Fibroblast of lung (primary cell): ENCODE measurements at places on chromosomes 5 and 9. TPM values are rescaled to one million over a fixed set of nuclear protein-coding genes. Genes with fewer than 3 reads are reported as not detected.
A peak's percentile ranks its signal among the peaks of the same experiment; 100 is the strongest.

The PCDHB8 gene
- 0.05 and 0.42 TPM in 2 replicates for polyA plus RNA-seq

The PCDHGB4 gene
- 13.3 and 15.5 TPM in 2 replicates for polyA plus RNA-seq

The RETREG1 gene
- 0.19 and 0.41 TPM in 2 replicates for polyA plus RNA-seq

DNA sequence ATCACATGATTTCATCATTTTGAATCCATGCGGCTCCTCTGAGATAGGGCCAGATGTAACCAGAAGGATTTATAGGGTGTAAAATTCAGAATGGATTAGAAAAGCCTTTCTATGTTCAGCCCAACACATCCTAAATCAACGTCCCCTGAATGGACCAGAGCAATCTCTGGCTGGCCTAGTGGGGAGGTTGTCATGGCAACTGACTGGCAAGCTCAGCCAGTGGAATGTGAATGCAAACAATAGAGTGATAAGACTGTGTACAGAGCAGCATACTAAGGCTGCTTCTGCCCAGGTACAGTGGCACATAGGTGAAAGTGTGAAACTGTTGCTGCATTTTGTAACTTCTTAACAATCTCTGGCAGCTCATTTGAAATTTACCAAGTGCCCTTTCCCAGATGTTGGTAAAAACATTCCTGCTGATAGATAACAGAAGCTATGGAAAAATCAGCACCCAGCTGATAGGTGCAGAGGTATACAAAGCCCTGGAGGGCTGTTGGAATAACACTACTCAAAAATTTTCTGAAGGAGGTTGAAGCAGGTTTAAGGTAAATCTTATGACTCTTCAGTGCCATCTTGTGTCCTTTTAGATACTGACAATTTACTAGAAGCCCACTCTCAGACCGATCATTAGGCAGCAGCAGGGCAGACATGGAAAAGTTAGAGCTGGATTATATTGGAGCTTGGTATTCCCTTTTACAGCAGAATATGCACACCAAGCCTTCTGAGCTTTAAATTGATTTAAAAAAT lies 267.2 kb downstream of the RAB3C start:
- peak; percentile 57 for DNase-seq

DNA sequence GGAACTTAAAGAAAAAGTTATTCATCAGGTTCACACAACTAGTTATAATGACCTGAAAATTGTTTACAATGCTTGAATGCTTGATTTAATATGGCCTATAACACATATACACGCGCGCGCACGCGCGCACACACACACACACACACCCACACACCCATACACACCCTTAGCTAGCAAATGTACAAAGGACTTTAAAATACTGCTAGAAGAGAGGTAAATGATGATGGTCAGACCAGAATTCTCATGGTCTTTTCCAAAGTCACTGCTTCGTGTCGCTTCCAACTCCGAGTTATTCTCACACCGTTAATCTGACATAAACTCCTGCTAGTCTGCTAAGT lies 5.9 kb downstream of the LSM11 start:
- no peak for DNase-seq

DNA sequence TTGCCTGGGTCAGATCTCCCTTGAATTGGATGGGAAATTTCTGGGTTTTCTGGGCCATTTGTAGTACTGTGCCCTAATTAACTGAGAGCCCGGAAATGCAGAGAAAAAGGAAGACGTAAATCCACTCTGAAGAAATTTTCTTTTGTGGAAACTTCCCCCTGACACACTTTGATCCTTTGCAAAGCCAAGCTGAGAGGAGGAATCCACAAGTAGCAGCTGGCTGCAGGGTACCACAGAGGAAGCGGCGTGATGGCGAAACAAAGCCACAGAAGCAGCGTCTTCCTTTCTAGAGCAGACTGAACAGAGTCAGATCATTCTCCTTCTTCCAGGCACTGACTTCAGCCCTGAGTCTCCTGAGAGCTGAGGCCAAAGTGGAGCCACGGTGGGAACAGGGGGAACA lies 47.1 kb upstream of the ZNF354A start:
- DNase-seq: no peak

The APBA1 gene
- 5.0 and 7.3 TPM in 2 replicates for polyA plus RNA-seq

The SPINK4 gene
- not detected in 2 replicates for polyA plus RNA-seq

The PCDHGA10 gene
- polyA plus RNA-seq: 3.8 and 4.2 TPM in 2 replicates

The GPR151 gene
- not detected in 2 replicates for polyA plus RNA-seq

The IPPK gene
- polyA plus RNA-seq: 16.4 and 18.5 TPM in 2 replicates

DNA sequence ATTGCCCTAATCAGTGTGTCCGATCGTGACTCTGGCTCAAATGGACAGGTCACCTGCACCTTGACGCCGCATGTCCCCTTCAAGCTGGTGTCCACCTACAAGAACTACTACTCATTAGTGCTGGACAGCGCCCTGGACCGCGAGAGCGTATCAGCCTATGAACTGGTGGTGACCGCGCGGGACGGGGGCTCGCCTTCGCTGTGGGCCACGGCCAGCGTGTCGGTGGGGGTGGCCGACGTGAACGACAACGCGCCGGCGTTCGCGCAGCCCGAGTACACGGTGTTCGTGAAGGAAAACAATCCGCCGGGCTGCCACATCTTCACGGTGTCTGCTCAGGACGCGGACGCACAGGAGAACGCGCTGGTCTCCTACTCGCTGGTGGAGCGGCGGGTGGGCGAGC lies 1.4 kb downstream of the PCDHA13 start:
- no peak for DNase-seq

DNA sequence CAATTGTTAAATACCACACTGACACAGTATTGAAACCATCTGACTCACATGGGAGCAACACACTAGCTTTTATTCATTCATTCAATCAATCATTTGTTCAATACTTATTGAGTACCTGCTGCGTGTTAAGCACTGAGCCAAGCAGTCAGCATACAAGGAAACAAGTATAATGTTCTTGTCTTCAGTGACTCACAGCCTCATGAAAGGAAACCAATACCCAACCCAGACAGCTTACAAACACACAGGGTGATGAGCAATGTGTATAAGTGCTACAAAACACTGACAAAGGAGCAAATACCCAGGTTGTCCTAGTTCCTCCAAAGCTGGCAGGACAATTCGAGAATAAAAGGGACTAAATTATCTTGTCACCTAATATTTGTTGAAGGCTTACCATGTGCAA lies 67.6 kb upstream of the RASEF start:
- no peak for DNase-seq

The CBY3 gene
- polyA plus RNA-seq: not detected in 2 replicates

DNA sequence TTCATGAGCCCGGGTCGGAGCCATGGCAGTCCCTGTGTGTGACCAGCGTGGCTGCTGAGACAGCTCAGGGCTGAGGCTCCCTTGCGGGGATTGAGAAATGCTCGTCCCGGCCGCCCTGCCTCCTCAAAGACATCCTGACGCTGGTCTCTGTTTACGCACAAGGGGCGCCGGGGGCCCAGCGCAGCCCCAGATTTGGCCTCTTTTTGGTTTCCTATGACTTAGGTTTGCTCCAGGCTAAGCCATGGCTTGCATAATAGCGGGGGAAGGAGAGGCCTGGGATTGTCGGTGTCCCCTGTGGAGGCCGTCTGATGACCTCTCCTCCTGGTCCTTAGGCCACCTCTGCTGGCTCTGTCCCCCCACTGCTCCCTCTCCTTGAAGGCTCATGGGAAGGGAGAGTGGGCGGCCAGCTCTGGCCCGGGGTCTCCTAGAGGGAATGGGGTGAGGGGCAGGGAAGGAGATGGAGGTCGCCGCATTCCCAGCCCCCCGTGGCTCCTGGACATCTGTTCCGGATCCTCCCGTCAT lies 3.5 kb downstream of the LAMC3 start:
- no peak for DNase-seq

DNA sequence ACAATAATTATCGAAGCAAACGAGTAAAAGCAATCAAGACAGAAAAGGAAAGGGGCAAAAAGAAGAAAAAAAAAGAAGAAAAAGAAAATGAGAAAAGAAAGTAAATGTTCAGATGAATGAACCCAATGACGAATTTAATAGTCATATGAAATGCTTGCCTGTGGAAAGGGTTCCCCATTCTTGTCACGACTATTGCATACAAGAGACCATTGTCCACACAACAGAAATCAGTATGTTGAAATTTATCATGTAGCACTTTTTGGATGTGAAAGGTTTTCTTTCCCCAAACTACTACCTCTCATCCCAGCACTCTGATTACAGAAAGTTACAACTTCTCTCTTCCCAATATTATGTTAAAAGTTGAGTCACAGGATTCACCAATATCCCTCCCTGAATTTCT lies 162.4 kb downstream of the ZDHHC21 start:
- no peak for DNase-seq

DNA sequence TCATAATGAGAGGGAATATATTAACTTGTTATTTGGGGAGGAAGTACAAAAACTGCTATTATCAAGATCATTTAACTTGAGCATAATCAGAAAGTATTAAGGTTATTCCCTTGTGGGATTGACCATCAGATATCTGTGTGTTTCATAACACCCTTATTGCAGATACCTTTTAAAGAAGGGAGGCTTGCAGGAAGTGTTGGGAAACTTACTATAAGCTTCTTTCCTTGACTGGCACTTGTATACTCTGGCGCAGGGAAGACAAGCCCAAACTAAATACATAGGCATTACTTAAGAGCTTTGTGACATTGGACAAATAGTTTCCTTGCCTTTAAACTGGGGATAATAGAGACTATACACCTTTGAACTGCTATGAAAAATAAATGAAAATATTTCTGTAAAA lies 50.9 kb downstream of the PIK3R1 start:
- no peak for DNase-seq

The LCN10 gene
- not detected in 2 replicates for polyA plus RNA-seq

- peak; percentile 98 for DNase-seq
Measured at GRCh38 chr9:734831-735511, 106.5 kb upstream of the DMRT1 start.

GRCh38 chr5:150609843-150610584 lies 30.4 kb upstream of the SYNPO start:
- no peak for DNase-seq

- no peak for DNase-seq
Measured at GRCh38 chr5:100860407-100860806, 42.7 kb downstream of the ST8SIA4 start.

The GRIA1 gene
- polyA plus RNA-seq: 0.12 and 2.0 TPM in 2 replicates

The GGTA1 gene
- polyA plus RNA-seq: 0.03 TPM in 1 of 2 replicates, not detected in the other

The GKAP1 gene
- 0.95 and 1.0 TPM in 2 replicates for polyA plus RNA-seq

GRCh38 chr5:132253452-132254320 lies 3.8 kb upstream of the PDLIM4 start:
- no peak for DNase-seq

The ARHGEF37 gene
- 0.31 and 0.38 TPM in 2 replicates for polyA plus RNA-seq

GRCh38 chr9:94676446-94677131 lies 37.3 kb upstream of the FBP1 start:
- no peak for DNase-seq

DNA sequence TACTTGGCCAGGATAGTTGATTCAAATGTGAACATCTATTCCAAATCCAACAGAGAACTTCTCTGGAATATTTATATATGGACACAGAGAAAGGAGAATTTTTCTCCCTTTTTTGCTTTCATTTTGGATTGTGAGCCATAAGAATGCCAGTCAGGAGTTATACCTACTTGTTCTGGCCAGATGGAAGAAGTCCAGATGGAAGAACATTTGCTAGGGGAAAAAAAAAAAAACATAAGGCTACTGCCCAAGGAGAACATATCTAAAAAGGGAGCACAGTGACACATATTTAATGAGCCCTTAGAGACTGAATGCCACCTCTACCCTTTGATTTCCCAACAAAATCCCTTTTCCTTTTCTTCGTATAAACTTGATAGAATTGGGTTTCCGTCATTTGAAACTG lies 61.7 kb upstream of the PPP2R2B start:
- DNase-seq: no peak

The C5orf63 gene
- polyA plus RNA-seq: 2.9 and 3.3 TPM in 2 replicates

- DNase-seq: peak; percentile 58
Measured at GRCh38 chr5:43601454-43602260, 1.3 kb upstream of the NNT start.

- DNase-seq: no peak
Measured at GRCh38 chr5:58122848-58123392, 337.0 kb downstream of the PLK2 start.

- no peak for DNase-seq
Measured at GRCh38 chr9:133694686-133695085, 43.5 kb downstream of the SARDH start.

The PHF24 gene
- not detected in 2 replicates for polyA plus RNA-seq

GRCh38 chr9:90900130-90900529 lies 98.5 kb downstream of the SYK start:
- DNase-seq: no peak

The SH2D3C gene
- polyA plus RNA-seq: 1.2 TPM in 1 of 2 replicates, not detected in the other

The BHMT2 gene
- polyA plus RNA-seq: 6.1 and 6.5 TPM in 2 replicates

- DNase-seq: no peak
Measured at GRCh38 chr5:773517-774264, 10.8 kb downstream of the ZDHHC11B start.

DNA sequence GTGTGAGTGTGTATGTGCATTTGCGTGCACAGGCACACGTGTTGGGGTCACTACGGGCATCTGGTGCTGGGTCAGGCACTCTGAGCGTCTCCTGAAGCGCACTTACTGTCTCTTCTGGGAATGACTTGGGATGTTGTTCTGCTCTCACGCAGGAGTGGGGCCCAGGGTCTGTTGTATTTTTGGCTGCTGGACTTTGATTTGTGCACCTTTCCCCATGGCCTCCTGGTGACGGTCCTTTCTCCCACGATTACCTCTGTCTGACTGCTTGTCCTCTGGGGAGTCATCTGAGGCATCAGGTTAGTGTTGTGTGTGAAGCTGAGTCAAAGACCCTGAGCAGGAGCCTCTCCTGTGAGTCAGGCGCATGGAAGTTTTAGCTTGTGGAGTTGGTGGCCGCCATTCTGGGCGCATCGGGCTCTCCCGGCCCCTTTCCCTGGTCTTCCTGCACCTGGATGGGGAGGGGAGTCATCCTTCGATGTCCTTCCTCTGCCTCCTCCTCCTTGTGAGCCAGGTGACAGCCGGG lies 62.1 kb downstream of the RXRA start:
- peak; percentile 44 for DNase-seq

The FAM174A gene
- 7.9 and 9.6 TPM in 2 replicates for polyA plus RNA-seq

The HDHD3 gene
- 4.1 and 6.5 TPM in 2 replicates for polyA plus RNA-seq

The CMBL gene
- 18.6 and 23.3 TPM in 2 replicates for polyA plus RNA-seq

The CORO2A gene
- 0.11 and 0.26 TPM in 2 replicates for polyA plus RNA-seq

The IFNW1 gene
- not detected in 2 replicates for polyA plus RNA-seq

The CD14 gene
- 0.32 and 0.45 TPM in 2 replicates for polyA plus RNA-seq

The C5 gene
- 1.9 and 3.0 TPM in 2 replicates for polyA plus RNA-seq

The HTR1A gene
- polyA plus RNA-seq: not detected in 2 replicates

GRCh38 chr5:180898621-180899246 lies at the start of gene BTNL8:
Gene BTNL8 (plus strand): TSS chr5:180899159. CDS start chr5:180899311, 152 bp downstream.
- no peak for DNase-seq

DNA sequence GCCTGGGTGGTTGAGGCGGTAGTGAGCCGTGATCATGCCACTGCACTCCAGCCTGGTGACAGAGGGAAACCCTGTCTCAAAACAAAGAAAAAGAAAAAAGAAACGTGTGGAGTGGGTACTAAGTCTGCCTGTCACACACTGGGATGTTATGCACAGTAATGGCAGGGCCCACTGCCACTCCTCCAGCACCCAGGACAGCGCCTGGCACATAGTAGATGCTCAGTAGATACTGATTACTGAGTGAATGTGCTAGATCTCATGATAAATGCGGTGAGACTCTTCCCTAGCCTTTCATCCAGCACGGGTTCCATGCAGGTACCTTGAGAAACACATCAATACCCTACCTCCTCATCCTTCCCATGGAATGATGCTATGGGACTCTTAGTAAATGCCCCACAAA lies 87.4 kb upstream of the HSPA9 start:
- DNase-seq: no peak

The SPATA31A7 gene
- not detected in 2 replicates for polyA plus RNA-seq

- no peak for DNase-seq
Measured at GRCh38 chr9:89778100-89779090, 173.6 kb downstream of the GADD45G start.

The SLC46A2 gene
- not detected in 2 replicates for polyA plus RNA-seq
